ENCODE measurements at places on chromosomes 7 and 10.

DNA sequence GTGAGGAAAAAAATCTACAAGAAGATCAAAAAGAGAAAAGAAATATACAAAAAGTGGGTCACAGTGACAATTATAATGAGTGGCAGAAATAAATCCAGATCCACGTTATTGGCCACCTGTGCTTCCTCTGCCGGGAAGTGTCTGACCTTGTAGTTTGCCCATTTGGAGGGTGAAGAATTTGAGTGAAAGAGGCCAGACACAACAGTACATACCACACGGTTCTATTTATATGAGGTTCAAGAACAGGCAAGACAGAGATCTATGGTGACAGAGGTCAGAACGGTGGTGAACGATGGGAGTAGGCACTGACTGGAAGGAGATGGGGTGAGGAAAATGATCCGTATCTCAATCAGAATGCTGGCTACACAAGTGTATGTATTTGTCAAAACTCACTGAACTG is 17.1 kb downstream of the PARP12 start:
- DNase-seq, result no peak

GRCh38 chr7:44077681-44078091 is 4.6 kb downstream of the POLM start:
- no peak for DNase-seq

DNA sequence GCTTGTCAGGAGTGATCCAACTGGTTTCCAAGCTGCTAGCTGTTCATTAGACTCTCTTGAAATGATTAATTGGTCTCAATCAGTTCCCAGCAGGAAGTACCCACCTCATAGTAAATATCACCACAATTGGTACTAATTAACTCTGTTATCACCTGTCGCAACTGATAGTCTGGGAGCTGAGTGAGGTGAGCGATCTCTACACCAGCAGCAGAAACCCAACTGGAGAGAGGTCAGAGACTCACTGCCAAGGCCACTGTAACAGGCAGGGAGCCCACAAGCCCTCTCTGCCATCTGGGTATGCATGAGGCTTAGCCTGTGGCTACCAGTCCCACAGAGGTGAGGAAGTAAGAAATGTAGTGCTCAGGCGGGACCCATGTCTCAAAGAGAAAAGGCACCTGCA is 245.5 kb downstream of the DYNC1I1 start:
- DNase-seq, result no peak

DNA sequence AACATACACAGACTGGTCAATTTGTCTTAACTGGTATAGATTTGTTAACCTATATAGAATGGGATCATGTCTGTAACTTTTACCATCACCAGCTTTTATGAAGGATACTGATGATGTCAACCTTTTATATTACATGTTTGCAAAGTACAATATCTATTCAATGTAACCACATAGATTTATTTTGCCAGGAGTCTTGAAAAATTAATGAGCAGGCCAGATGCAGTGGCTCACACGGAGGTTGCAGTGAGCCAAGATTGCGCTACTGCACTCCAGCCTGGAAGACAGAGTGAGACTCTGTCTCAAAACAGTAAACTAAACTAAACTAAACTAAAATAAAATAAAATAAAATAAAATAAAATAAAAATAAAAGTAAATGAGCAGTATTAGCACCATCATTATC is 30.0 kb upstream of the PARD3 start:
- DNase-seq, result no peak

DNA sequence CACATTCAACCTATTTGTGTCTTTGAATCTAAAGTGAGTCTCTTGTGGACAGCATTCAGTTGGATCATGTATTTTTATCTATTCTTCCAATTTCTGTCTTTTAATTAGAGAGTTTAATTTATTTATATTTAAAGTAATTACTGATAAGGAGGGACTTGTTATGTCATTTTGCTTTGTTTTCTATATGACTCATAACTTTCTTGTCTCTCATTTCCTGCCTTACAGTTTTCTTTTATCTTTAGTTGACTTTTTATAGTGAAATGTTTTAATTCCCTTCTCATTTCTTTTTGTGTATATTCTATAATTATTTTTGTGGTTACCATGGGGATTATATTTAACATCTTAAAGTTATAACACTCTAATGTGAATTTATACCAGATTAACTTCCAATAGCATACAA is 7.3 kb upstream of the ZNF518A start:
- DNase-seq, result no peak

DNA sequence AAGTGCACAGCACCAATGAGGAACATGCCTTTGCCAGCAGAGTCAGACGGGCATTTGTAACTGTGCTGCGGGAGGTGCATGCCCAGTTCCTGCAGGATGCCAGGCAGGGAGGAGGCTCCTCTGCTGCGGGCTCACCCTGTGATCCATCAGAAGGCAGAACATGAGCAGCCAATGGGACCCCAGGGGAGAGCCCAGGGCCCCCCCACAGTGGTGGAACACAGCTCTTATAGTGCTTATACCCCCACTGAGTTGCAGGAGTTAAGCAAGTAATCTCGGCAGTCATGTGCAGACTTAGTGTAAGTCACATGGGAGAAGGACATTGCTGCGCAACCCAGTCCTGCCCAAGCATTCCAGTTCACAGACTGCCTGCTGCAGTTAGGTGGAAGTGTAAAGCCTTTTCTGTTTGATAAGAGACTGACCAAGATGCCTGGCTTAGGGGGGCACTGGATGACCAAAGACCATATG is 120.3 kb upstream of the TMEM106B start:
- no peak for DNase-seq

GRCh38 chr10:91247360-91248111 is 27.1 kb downstream of the PCGF5 start:
- DNase-seq, result no peak

- no peak for DNase-seq
Observed at GRCh38 chr7:139585042-139585441, 61.6 kb downstream of the CLEC2L start.

- DNase-seq, result no peak
Observed at GRCh38 chr7:95520136-95520535, 34.4 kb downstream of the ASB4 start.

DNA sequence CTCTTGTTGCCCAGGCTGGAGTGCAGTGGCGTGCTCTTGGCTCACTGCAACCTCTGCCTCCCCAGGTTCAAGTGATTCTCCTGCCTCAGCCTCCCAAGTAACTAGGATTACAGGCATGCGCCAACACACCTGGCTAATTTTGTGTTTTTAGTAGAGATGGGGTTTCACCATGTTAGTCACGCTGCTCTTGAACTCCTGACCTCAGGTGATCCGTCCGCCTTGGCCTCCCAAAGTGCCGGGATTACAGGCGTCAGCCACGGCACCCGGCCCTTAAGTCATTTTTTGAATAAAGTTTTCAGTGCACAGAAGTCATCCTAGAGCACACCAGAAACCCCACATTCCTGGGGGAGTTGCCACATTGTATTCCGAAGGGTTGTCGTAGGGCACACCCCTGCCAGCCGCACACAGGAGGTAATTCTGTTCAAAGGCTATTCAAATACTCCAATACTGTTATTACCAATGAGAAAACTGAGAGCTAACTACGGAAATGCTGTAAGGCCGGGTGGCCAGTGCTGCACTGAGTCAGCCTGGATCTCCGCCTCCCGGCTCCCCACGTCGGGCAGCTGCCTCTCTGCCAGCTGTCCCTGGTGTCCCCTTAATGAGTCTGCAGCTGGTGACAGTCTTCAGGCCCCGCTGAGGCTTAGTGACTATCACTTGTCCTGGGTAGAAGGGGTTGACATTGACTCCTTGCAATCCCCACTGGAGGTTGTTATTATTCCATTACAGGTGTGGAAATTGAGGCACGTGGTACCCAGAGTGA is 8.6 kb upstream of the RFC2 start:
- no peak for DNase-seq

DNA sequence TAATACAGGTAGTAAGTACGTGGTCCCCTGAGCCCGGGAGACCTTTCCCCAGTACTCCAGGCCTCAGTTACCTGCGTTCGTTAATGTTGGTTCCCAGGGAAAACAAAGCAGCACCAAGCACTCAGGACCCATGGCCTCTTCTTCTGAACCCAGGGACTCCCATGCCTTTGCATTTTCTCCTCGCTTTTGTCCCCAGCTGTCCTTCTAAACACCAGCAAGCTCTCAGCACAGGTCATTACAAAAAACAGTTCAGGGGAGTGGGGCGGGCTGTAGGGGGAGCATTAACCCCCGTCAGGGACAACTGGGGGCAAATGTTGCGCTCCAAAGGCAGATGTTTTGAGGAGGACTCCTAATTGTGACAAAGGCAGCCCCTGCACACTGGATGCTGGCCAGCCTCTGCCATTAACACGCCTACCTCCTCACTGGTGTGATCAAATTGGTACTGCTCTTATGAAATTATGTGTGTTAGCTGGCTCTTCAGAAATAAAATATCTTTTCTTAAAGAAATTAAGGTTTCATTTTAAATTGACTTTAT is 80.5 kb upstream of the LRGUK start:
- no peak for DNase-seq

DNA sequence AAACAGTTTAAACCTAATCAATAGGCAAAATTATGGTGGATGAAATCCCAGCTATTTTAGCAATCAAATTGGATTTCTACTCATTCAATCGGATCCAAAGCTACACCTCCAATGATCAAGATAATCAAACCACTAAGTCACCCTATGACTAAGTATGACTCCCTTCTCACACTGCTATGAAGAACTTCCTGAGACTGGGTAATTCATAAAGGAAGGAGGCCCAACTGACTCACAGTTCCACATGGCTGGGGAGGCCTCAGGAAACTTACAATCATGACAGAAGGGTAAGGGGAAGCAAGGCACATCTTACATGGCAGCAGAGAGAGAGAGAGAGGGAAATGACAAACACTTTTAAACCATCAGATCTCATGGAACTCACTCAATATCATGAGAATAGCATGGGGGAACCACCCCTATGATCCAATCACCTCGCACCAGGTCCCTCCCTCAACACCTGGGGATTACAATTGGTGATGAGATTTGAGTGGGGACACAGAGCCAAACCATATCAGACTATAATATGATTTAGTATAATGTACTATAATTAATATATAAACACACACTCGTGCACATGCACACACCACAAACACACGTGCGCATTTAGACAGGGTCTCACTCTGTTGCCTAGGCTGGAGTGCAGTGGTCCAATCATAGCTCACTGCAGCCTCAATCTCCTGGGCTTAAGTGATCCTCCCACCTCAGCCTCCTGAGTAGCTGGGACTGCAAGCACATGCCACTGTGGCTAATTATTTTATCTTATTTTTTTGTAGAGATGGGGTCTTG is 213.6 kb upstream of the FOXK1 start:
- DNase-seq, result no peak

GRCh38 chr7:23472556-23472955 is 2.3 kb upstream of the IGF2BP3 start:
- DNase-seq, result no peak

DNA sequence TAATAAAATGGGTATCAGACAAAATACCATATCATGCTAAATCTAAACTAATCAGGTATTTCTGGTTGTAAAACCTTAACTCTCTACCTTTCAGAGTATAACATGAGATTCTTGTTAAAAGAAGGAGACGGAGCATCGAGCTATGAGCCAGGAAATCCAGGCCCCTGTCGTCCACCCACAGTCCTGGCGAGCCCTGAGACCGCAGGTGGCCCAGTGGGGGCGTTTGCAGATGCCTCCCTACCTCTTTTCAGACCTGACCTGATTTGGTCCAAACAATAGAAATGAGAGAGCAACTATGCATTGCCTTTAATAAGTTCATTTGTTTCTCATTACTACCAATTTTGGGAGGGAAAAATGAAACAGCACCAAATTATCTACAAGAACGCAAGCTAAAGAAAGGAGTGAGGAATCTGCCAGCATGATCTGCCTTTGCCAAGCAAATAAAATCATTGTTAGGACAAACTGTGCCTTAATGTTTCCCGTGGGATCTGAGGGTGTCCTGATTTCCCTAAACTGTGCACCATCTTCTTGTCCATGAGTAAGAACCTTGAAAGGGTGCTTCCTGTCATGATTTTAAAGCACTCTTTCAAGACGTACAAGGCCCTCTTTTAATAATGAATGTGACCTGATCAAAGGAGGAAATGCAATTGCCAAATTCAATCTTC is 166.7 kb downstream of the TCERG1L start:
- DNase-seq, result no peak

GRCh38 chr7:105673367-105674084 is 92.2 kb upstream of the EFCAB10 start:
- DNase-seq, result no peak

DNA sequence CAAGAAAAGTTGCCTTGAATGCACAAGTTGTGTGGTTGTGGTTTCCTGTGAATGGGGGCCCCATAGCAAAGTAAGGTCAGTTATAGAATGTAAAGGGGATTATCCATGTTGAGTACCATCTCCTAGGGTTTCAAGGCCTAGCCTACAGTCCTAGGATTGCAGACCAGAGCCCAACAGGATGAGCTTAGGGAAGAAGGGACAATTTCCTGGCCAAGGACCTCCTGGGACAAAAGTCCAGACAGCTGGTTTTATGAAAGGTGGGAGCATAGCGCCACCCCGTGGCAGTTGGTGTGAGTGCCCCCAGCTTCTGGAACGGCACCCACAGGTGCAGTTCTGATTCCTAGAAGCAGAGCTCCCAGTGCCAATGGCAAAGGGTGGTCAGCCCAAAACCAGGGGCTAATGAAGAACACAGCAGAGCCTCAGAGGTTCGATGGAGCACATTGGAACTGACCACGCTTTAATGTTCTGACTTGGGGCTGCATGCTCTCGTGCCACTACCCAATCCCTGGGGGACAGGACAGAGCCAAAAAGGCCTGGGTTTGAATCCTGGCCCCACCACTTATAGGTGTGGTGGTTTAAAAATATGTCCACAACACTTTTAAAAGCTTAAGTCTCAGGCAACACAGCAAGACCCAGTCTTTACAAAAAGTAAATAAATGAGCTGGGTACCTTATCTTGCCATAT is 25.8 kb upstream of the TMEM120A start:
- DNase-seq, result peak; percentile 52

DNA sequence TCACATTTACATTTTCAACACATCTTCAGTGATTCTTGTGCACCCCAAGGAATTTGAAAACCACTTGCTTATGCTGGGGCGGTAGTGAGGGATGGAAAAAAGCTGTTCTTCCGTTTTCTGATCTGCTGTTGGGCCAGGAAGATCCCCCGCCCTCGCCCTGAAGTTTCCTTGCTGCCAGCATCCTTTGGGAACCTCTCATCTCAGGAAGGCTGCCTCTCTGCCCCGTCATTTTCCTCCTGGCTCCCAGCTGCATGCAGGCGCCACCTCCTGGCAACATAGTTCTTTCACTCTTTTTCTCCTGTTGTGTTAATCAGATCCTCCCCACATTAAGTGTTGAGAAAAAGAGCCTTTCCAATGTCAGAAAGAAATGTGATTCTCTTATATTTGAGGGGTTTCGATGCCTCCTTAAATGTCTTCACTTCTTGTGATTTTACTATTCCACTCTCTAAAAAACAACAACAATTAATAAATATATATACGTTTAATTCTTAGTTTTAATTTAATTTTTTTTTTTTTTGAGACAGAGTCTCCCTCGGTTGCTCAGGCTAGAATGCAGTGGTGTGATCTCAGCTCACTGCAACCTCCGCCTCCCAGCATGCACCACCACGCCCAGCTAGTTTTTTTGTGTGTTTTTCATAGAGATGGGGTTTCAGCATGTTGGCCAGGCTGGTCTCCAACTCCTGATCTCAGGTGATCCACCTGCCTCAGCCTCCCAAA is 122.9 kb downstream of the RALA start:
- peak; percentile 37 for DNase-seq

Data from stimulated activated CD4-positive, alpha-beta T cell treated with anti-CD3 and anti-CD28 coated beads, TNF-alpha, amount 100 ng/mL, for 1 hour (primary cell).